Colonic mucosa (tissue), 4 donors: ENCODE measurements at places on chromosomes 11 and 22. TPM values are rescaled to one million over a fixed set of nuclear protein-coding genes. Genes with fewer than 3 reads are reported as not detected.

Gene MMP7
- total RNA-seq, result 0.29 TPM

- DNase-seq, result peak; percentile 30
These were observed 7.7 kb downstream of the SLC25A18 start for GRCh38 chr22:17570851-17571631.

Gene ME3
- total RNA-seq, result 20.3 TPM

Gene CD81
- total RNA-seq, result 208 TPM

Gene DENND6B
- 4.0 TPM for total RNA-seq

Gene NPTXR
- total RNA-seq, result 0.82 TPM

Gene MMP11
- total RNA-seq, result 4.5 TPM

DNA sequence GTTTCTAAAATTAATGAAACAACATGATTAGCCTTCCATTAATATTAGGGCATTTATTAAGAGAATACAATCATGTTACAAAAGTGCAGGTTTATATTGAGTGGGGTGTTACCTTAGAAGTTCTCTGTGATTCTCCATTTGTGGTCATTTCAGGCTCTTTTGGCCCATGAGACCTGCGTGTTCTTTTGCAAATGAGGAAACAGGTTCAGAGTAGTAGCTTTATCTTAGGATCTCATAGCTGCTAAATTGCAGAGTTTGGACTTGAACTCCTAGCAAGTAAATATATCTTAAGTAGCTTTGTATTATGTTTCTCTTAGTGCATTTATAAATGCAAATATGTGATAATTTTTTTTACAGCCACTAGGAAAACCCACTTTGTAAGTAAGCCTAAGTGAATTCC is 18.3 kb downstream of the FAR1 start:
- DNase-seq, result no peak
